ENCODE measurements at places on chromosomes 6 and 20.
A peak's percentile ranks its signal among the peaks of the same experiment; 100 is the strongest.

- no peak for DNase-seq
Measured at GRCh38 chr6:144327081-144327480, 41.9 kb downstream of the UTRN start.

GRCh38 chr20:49030954-49031619 lies 15.0 kb upstream of the CSE1L start:
- DNase-seq = no peak

DNA sequence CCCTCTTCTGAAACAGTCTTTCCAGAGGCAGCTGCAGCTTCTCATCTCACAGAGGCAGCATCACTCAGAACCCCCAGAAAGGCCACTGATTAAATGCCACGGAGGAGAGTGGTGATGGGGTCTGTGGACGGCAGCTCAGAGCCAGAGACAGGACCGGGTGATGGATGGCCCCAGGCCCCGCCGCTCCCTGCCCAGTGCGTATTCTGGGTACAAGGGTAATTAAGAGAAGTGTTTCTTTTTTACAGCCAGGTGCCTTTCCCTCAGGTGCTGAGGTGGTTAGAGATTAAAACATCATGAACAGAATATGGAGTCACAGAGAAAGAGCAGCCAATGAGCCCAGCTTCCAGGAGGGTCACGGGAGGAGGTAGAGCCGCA lies 434.5 kb downstream of the PREX1 start:
- DNase-seq = no peak

- no peak for DNase-seq
Measured at GRCh38 chr6:5054245-5054873, 30.8 kb upstream of the PPP1R3G start.

GRCh38 chr6:42302411-42302810 lies 84.8 kb upstream of the MRPS10 start:
- no peak for DNase-seq

DNA sequence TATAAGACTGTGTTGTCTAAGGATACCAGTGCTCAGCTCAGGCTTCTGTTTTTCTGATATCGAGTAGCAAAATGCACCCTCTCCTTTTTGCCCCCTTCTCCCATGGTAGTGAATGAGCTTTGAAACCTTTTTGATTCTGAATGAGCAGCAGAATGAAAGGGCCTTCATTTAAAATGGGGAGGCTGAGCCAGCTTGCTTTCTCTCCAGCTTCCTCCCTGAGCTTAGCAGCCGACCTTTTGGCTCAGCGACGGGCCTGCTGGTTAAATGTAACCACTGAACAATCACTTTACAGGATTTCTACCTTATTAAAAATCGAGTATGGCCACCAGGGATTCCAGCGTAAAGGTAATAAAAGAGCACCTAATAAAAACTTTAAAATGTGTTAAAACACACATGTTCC lies 133.7 kb upstream of the SPACA1 start:
- DNase-seq = no peak

DNA sequence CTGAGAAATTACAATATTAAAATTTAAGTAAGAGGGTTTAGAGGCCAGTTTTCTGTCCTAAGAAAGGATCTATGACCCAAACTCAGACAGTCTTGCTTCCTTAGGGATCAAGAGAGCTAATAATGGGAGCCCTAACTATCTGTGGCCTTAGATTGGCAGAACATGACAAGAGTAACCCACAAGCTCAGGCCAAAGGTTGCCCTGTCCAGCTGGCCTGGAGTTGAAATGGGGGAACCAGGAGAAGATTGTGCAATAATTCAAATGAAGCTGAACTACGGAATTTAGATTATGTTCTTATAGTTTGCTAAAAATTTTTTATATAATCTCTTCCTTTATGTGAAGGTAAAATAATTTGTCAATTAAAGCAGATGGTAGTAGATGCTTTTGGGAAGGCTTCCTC lies 26.4 kb downstream of the LAMA4 start:
- no peak for DNase-seq

GRCh38 chr20:22921595-22922421 lies 113.3 kb upstream of the SSTR4 start:
- DNase-seq = no peak

GRCh38 chr20:45206725-45207124 lies at the start of gene SEMG1:
Gene SEMG1 (plus strand): TSS chr20:45207033. CDS start chr20:45207054, 21 bp downstream.
- no peak for DNase-seq

DNA sequence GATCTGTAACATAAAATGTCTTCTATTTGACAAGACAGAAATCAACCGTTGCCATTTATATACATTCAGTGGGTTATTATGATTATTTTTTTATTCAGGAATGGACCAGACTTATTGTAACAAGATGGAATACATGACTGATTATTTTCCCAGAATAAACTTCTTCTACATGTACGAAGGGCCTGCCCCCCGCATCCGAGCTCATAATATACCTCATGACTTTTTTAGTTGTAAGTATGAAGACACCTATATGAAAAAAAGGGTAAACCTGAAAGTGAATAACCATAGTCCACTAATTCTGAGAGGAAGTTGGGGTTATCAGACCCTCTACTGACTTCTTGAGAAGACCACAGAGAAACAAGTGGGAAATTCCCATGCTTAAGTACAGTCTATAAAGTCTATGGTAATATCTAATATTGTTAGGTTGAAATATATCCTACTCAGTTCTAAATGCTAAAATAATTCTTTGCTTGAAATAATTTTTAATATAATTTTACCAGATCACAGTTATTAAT lies 15.9 kb downstream of the OR2A4 start:
- peak; percentile 67 for DNase-seq

DNA sequence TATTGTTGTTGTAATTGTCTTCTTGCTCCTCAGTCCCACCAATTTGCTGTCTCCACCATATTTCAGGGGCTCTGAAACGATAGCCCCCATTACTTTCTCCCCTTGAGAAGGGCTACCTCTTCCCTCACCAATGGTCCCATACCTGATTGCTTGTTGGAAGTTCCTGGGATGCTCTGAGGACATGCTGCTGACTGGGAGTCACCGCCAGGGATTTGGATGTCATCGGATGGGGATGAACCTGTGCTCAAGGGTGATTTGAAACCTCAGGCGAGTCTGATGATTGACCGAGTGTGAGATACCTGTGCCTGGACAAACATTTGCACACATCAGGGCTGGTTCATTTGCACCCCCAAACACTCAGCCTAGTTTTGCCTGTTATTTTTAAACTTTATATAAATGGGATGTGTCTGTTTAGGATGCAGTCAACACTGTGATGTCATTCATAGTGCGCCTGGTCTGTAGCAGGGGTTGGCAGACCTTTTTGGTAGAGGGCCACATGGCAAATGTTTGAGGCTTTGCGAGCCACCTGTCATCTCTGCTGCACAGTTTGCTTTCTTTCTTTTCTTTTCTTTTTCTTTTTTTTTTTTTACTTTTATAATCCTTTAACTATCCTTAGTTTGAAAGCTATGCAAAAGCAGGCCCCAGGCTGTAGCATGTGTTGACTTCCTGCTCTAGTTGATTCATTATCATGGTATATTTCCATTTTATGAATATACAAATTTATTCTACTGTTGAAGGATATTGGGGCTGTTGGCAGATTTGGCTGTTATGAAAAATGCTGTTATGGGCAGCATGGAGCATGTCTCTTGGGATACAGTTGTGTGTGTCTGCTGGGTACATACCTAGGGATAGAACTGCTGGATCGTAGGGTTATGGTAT lies 118.5 kb upstream of the PHACTR3 start:
- DNase-seq = no peak

DNA sequence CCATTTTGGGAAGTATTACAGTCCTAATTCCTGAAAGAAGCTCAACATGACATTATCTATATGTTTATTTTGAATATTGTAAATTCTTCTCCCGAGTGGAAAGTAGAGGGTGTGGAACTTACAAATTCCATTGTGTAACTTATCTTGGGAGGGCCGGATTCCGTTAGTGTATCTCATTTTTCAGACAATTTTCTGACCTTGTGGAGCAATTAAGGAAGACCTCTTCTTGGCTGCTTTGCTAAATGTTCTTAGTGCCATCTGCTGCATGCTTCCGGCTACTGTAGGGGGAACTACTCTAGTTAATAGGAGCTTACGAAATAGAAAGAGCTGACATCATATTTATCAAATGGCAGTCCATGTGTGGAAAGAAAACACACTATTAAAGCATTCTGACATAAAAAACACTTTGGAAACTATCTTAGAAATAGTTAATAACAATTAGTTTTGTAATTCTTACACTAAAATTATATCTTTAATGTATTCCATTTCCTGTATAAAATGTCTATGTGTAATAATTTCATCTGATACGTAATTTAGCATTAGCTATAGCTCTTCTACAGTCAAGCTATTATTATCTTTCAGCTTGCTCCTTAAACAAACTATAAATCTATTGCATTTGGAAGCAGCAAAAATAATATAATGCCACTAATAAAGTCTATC lies 41.5 kb upstream of the KCNQ5 start:
- DNase-seq = peak; percentile 44

GRCh38 chr6:150613269-150613668 lies 13.6 kb downstream of the PLEKHG1 start:
- DNase-seq = no peak

GRCh38 chr6:132391391-132392269 lies 9.6 kb downstream of the MOXD1 start:
- no peak for DNase-seq

- no peak for DNase-seq
Measured at GRCh38 chr6:1917626-1918371, 308.1 kb downstream of the FOXC1 start.

DNA sequence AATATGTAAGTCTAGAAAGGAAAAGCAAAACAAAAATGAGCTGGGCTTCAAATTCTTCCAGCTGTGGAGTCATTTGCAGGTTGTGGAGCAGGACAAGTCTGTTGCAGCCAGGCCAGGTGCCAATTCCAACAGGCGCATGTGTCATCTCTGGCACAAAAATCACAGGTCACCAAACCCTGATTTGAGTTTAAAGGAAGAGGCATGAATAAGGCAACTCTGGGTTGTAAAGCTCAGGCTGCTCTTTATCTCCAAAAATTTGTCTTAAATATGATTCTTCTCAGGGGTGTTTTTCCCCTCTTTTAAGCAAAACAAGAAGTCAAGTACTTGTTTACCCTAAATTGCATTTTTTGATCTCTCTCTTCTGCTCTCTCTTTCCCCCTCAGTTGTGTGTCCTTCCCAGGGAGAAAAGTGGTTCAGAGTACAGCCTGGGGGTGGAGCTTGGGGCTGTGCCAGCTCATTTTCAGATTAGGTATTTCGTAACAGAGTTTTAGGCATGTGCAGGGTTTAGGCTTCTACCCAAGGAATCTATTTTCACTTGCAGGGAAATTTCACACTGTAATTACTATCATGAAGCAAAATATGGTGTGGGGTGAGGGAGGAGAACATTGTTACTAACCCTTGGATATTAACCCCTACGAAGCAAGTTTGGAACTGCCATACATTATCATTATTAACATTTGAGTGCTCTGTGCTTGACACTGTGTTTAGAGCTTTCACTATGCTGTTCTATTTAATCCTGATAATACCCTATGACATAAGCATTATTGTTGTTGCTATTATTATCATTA lies 8.3 kb upstream of the NCOA3 start:
- DNase-seq = peak; percentile 75

DNA sequence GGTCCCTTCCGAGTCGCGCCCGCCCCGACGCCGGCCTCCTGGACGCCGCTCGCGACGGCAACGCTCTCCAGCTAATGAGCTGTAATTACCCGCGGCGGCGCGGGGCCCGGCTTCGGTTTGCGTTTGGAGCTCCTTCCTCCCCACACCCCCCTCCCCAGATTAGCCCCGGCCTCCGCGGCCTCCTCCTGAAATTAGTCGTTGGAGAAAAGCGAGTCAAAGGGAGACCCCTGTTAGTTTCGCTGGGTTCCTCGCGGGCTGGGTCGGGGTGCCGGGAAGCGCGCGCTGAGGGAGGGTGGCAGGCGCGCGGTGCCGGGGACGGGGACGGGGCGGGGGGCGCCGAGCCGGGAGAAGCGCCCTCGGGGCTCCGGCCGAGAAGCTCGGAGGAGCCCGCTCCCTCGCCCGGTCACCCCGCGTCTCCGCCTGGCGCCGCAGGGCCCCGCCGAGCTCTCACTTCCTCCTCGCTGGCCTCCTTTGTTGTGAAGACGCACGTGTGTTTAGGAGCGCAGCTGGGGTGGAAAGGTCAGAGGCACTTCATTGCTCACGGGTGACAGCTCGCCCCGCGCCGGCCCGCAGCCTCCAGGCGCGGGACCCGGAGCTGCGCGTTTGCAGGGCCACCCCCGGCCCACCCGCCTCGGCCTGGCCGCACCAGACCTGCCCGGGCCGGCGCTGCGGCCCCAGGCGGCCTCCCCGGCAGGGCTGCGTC lies 4.9 kb downstream of the FOXC1 start:
- DNase-seq = no peak

DNA sequence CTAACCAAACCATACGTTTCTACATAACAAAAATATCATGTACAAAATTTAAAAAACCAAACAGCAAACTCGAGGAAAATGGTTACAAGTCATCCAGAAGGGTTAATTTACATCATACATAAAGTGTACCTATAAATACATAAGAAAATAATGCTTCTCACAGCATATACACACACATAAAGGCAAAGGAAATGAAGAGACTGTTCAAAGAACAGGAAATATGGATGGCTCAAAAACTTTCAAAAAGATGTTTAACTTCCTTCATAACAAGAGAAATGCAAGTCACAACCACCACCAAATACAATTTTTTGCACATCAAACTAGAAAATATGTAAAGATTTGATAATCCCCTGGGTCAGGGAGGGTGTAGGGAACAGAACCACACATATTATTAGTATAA lies 7.5 kb downstream of the SLC22A23 start:
- DNase-seq = no peak

- DNase-seq = no peak
Measured at GRCh38 chr6:124868481-124868880, 93.8 kb upstream of the RNF217 start.

DNA sequence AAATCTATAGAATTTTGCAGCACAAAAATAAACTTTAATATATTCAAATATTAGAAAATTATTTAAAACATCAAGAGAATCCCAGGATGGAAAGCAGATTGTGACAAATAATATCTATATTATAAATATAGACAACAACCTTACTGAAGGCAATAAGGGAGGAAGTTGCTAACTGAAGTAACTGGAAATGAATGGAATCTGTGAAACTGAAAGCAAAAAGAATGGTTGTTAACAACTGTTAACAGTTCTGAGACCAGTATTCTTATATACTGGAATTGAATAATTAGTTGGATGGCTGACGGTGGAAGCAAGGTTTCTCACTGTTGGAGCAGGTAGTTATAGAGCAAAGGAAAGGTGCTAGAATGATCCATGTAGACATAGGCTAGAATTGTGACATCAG lies 220.4 kb downstream of the PLCB1 start:
- DNase-seq = no peak

DNA sequence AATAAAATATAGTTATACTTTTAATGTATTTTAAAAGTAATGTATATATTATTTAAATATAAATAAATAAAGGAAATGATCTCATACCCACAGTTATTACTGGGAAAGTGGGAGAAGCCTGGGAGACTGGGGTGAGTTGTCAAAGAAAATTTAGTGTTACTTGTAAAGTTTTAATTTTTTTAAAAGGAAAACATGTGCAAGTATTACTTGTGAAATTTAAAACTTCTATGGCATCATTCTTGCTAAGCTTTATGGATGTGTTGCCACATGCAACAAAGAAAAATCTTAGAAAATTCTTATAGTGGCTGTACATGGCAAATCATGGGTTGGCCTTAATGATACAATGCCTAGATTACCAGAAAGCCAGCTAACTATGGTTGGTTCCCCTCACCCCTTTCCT lies 194.0 kb upstream of the KCNK16 start:
- no peak for DNase-seq

GRCh38 chr6:35294308-35294945 lies 3.2 kb upstream of the DEF6 start:
- peak; percentile 68 for DNase-seq

GRCh38 chr20:33709398-33709797 lies 10.7 kb downstream of the PXMP4 start:
- DNase-seq = no peak

GRCh38 chr6:47238456-47238995 lies 71.2 kb downstream of the TNFRSF21 start:
- DNase-seq = no peak
